ENCODE measurements at places on chromosomes 2 and 18.

DNA sequence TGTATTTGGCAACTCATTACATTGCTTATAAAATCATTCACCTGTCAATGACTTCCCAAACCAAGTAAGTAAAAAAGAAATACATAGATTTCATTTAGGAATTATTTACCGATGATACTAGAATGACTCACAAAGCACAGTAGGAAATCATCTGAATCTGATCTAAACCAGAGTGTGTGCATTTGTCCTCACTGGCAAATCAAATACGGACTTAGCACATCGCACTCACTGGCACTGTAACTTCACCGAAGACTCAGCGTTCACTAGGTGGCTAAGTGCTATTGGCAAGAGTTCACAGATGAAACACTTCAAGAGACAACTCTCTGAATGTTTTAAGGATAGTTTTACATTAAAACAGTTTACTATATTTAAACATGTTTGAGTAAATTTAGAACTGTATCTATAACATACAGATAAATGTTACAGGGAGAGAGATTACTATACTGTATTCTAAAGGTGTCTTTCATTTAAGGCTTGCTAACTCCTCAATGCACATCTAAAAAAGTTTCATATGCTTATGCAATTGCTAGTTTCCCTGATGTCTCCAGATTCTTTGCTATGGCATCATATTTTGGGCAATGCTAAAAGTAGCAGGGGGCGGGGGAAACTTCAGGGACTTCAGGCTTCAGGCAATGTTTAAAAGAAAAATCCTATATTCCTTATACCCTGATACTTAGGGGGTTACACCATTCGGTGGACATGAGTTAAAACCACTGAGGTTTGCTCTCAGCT, 48.8 kb downstream of the STK39 start:
- DNase-seq, result no peak

DNA sequence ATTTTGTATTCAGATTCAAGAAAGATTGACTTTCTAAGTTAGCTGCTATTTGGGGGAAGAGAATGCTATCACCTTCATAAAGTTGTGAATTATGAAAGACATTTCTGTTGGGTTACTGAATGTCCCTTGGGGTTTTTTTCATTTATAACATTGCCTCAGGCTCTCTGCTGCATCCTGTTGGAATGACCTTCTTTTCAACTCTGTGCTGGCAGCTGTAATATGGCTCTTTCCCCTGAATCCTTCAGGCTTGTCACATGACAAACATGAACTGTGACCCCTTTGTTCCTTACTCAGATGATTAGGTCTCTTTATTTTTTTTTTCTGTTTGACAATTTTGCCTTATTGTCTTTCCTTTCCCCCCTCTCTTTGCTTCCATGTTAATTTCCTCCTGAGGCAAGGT, 159.8 kb downstream of the TAF4B start:
- no peak for DNase-seq

- DNase-seq, result no peak
Observed at GRCh38 chr2:240051697-240052096, 1.6 kb downstream of the OR6B3 start.

DNA sequence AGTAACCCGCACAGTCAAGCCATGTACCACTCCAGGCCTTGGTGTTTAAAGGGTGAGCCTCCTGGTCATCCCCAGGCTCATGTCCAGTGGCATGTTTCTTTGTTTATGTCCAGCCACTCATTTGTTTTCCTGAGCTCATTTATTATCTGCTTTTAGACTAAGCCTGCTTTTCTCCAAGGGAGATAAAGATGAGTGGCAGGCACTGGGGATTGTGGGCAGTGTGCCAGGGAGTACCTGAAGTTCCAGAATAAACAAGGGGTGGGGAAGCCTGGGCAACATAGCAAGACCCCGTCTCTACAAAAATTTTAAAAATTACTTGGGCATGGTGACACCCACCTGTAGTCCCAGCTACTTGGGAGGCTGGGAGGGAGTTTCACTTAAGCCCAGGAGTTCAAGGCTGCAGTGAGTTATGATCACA, 1.9 kb downstream of the ANXA4 start:
- DNase-seq, result no peak

DNA sequence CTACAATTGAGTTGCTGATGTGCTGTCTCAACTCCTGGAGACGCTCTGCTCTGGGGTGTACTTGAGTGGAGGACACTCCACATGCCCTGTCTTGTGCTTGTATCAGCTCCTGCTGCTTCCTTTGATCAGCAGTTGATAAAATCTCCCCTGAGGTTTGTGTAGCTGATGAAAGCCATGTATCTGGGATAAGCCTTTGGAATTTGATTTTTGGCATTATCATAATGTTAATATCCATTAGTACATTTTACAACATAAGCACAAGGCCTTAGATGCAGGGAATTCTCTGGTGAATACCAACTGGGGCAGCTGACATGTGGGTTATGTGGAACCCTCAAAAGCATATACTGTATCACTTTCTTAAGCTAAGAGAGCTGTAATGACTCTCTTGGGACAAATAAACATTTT, 222.7 kb upstream of the ITGA4 start:
- DNase-seq, result no peak

GRCh38 chr2:202425036-202425435, 48.9 kb downstream of the BMPR2 start:
- no peak for DNase-seq

Data from NCI-H774 (cell line).